CD4-positive, alpha-beta T cell treated with Interleukin-12 subunit alpha and Interleukin-12 subunit beta, for 1 hour (primary cell): ENCODE measurements at places on chromosomes 7 and 10.

- no peak for DNase-seq
These were observed 30.3 kb upstream of the NDST2 start for GRCh38 chr10:73841526-73842285.

- DNase-seq: no peak
These were observed 23.3 kb downstream of the KIAA1549 start for GRCh38 chr7:138957753-138958390.

- no peak for DNase-seq
These were observed 474.0 kb downstream of the RPS24 start for GRCh38 chr10:78507510-78508160.

- no peak for DNase-seq
These were observed 22.8 kb upstream of the ANKRD2 start for GRCh38 chr10:97549587-97550322.

DNA sequence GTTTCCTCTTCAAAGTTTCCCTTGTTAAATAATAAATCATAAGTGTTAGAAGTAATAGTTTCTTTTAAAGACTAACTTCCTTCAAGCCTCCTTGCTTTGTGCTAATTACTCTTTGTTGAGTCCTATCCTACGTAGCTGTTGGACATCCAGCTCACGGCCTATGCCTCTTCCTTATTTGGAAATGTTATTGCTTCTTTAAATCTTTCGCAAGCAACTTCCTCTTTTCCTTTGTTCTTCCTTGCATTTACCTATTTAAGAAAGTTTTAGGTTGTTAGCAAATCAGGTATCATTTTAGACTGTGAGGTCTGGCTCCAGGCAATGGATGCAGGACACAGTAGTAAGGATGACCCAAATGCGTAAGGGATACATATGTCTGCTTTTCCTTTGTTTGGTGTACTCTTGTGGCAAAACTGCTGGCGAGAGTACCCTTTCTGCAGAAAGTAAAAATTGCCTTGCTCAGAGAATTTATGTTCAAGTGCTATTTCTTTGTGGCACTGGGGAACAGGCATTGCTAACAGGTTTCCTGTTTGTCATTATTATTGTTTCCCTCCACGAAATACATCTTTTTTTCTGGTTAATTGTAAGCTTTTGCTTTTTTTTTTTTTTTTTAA lies 110.5 kb downstream of the DYNC2I1 start:
- no peak for DNase-seq

DNA sequence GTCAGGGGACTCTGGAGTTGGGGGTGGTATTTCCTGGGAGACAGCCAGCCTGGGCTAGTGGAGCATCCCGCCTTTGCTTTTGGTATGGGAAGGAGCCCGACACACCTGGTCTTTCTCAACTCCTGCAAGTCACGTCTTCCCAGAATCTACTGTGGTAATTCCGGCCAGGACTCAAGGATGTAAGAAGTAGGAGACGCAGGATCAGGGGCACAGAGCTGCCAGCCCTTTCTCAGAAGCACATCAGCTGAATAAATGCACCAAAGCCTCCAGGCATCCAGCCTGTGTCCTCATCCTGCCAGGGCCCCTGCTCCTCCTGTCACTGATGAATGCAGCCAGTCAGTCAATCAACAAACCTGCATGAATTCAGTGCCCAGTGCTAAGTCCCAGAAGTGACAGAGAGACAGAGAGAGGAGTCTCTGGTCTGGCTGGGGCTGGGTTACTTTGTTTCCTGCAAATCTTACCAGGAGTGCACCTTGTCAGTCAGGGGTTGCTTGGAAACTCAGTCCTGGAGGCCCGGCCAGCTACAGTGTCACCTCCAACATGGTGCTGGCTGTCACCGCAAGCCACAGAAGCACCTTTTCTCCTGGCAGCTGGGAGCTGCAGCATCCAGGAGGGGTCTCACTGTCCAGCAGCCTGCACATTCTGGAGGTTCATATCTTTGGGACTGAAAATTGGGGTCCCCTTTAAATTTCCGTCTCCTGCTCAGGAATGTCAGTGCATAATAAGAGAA lies 101.8 kb downstream of the PTPRE start:
- DNase-seq: no peak

DNA sequence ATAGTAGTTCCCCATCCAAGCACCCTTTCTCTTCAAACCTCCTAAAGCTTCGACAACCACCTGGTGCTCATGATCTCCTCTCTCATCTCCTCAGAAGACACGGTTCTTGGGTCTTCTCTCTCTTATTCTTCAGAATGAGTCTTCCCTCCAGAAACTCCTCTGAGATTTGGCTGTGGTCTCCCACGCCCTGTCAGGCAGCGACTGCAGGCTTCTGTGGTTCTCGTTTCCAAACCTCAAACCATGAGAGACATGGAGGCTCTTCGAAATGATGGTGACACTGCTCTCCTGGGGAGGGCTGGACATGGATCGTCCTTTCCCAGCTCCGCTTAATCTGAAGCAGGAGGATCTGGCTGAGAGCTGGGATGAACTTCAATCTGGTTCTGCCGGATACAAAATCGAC lies 78.6 kb upstream of the PITRM1 start:
- no peak for DNase-seq

DNA sequence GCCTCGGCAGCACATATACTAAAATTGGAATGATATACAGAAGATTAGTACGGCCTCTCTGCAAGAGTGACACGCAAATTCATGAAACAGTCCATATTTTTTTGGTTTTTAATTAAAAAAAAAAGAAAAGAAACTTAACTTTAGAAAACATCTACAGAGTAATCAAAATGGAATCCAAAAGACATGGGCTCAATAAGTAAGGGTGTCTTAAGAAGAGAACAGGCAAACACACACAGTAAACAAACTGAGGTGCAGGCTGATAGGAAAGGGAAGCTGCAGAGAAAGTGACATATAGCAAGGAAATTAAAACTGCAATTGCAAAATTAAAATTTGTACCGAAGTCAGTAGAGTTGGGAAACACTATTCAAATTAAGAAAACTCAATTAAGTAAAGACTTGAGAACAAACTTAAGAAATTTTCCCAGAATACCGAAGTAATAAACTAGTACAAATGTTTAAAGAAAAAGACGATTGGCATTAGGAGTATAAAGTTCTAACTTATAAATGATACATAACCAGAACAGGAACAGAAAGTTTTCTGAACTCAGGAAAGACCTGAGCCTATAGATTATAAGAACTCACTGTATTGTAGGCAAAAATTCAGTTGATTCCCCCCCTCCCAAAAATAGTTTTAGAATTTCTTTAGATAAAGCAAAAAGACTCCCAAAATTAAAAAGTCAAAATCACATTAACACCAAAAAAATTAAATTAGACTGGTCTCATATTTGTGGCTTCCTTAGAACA lies 16.3 kb downstream of the MTPN start:
- DNase-seq: no peak
